SK-MEL-5 (cell line): ENCODE measurements at places on chromosomes 12 and 14.

- DNase-seq, result no peak
Observed at GRCh38 chr12:67367843-67368242, 98.7 kb downstream of the CAND1 start.

DNA sequence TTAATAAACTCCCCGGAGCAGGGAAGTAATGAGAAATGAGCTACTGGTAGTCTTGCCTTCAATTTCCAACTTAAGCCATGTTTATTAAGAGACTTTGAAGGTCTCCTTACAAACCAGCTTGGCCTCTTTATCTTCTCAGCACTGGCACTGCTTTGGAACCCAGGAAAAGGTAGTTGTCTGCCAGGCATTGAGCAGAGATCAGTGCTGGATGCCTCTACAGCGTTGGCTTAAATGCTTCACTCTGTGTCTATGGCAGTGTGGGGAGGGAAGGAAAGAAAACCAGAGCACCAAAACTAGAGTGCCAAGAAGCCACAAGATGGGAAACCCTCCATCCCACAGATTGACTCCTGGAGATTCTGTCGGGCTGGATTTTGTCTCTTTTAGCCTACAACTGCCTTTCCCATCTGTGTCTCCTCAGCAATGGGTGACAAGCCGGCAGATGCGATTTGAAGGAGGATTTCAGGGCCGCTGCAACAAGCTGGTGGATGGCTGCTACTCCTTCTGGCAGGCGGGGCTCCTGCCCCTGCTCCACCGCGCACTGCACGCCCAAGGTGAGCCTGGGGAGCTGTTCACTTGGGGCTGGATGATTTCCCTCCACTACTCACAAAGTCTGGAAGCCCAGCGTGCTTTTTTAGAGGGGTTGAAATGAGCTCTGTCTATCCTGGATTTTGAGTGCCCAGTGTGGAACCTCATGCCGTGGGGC is 57.3 kb downstream of the FNTB start:
- no peak for DNase-seq

DNA sequence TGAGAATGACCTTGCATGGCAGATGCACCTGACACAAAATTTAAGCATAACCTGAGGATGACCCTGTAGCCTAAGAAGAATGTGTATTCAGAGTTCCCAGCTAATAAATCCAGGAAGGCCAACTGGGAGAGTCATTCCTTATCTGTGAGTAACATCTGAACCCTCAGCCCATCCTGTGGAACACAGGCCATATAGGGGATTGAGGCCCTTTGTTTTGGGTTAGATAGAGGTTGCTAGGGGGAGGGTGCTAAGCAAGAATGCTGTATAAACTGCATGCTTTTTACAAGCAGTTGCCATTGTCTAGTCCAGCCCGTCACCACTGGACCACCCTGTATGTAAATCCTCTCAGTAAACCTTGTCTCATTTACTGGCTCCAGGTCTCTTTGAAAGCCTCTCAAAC is 77.0 kb downstream of the BICD1 start:
- no peak for DNase-seq

- DNase-seq, result peak; percentile 17
Observed at GRCh38 chr14:31360919-31361662, 59.3 kb downstream of the HEATR5A start.

GRCh38 chr12:54246011-54246641 is 33.8 kb downstream of the CBX5 start:
- DNase-seq, result no peak

- DNase-seq, result no peak
Observed at GRCh38 chr14:36424478-36425102, 95.4 kb downstream of the NKX2-1 start.

GRCh38 chr12:53004178-53004577 is 2.1 kb upstream of the EIF4B start:
- DNase-seq, result peak; percentile 53
